ENCODE measurements at places on chromosomes 13 and 19. TPM values are rescaled to one million over a fixed set of nuclear protein-coding genes. Genes with fewer than 3 reads are reported as not detected.

DNA sequence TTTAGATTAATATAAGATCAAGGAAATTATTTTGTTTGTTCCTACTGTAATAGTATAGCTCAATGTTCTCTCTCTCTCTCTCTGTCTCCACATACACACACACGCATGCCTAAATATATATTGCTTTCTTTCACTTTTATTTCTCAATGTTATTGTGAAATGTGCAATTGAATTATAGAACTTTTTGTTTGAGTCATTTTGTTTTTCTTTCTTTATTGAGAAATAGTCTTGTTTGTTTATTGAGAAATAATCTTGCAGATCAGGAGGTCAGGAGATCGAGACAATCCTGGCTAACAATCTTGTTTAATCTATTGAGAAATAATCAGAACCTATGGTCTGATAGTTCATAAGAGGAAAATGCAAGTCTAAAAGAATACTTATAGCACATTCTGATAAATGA lies 1581.3 kb downstream of the EFNB2 start:
- DNase-seq: no peak

DNA sequence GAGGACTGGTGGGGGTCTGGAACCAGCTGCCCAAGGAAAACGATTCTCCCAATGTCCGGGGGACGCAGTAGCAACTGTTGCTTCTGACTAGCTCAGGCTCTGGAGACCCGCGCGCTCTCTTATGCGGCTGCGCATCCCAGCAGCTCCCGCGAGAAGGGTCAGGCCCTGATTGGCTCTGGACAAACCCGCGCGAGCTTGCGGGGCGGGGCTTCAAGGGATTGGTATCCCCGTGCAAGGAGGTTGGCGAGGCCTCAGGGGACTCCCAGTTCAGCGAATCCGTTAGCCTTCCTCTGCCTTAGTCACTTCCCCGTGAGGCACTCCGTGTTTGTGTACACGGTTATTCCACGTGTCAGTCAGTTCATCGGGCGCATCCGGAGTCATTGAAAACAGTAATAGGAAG lies 20.2 kb downstream of the SIGLECL1 start:
- no peak for DNase-seq

DNA sequence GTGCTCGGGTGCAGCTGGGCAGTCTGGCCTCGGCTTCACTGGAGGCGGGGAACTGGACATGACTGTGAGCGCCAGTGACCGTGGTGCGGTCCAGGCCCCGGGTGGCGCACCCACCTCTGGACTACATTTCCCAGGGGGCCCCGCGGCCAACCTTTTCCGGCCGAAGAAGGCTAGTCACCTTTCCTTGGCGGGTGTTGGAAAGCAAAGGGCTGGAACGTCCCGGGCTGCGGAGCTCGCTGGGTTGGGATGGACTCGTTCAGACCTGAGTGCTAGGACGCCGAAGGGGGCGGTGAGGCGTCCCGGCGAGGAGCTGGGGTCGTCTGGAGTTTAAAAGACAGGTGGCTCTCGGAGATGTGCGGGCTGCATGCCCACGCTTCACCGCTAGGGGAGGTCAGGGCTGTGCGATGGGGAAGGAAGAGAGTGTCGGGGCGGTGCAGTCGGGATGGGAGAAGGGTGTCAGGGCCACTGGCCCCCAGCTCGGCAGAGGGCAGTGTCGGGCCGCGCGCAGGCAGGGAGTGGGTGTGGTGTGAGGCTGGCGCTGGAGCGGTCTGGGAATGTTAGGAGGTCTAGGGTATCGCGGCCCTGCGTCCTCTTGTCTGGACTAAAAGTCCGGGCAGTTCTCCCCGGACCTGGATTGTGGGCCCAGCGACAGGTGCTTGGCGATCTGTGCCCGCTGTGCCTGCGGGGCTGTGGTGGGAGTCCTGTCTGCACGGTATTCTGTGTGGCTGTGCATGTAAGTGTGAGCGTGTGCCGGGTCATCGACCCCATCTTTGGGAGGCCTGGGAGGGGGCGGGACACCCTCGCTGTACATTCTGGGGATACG lies 57.1 kb downstream of the ZNF568 start:
- peak; percentile 94 for DNase-seq

- peak; percentile 86 for DNase-seq
Observed at GRCh38 chr19:54316746-54317107, 3.8 kb upstream of the LILRA5 start.

GRCh38 chr19:17943274-17944221 lies 10.7 kb downstream of the CCDC124 start:
- no peak for DNase-seq

DNA sequence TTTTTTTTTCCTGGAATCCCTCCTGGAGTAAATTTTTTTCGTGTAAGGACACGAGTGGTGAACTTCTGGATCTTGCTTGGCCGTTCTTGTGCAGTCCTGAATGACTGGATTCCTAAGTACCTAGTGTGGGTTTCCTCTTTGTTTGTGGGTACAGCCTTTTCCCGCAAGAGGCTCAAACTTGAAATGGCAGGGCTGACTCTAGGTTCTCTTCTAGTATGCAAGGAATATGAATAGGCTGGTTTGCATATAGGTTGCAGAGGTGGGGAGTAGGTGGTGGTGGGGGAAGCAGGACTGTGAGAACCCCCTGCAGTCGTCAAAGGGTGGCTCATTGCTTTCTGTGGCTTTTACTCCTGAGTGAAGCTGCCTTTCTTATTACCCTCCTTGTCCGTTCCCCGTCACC lies 13.6 kb downstream of the UBAC2 start:
- DNase-seq: no peak

DNA sequence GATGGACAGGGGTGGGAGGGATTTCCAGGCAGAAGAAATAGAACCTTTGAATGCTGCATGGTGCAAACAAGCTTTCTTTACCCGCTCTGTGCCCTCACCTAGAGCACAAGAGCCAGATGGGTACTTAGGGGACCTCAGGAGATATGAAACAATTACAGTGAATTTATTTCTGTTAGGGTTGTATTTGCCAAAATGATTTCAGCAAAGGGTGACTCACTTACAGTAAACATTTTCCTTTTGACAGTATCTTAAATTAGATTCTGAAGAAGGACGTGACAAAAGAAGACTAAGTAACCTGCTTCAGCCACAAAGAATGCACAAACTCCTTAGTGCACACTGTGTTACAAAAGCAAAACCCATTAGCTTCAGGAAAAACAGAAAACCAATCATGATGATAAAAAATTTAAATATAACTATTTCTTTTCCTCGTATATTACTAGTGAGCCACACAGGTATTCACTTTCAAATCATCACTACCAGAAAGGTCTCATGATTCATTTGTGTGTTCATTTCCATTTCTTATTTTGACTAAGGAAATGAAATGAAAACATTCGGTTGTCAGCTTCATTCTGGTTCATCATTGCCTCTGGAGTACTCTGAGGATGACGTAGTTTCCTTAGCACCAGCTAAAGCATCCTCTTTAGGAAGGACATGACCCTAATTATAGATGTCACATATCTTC lies 158.8 kb downstream of the NHLRC3 start:
- no peak for DNase-seq

Gene FRY
- 97.1 TPM for total RNA-seq

Gene DIS3
- 27.1 TPM for total RNA-seq

Gene CAMSAP3
- total RNA-seq: not detected

Gene ZIK1
- 4.5 TPM for total RNA-seq

Gene UBXN6
- total RNA-seq: 85.5 TPM

Gene KLK14
- total RNA-seq: not detected

Gene ZNF837
- 0.86 TPM for total RNA-seq

Gene LILRB3
- 25.5 TPM for total RNA-seq

Gene BRCA2
- 1.8 TPM for total RNA-seq

Gene ZNF560
- not detected for total RNA-seq

All from posterior vena cava (tissue), 2 donors.